ENCODE measurements at places on chromosomes 6 and 20.

GRCh38 chr20:667351-668034, 8.1 kb downstream of the SCRT2 start:
- DNase-seq = no peak

DNA sequence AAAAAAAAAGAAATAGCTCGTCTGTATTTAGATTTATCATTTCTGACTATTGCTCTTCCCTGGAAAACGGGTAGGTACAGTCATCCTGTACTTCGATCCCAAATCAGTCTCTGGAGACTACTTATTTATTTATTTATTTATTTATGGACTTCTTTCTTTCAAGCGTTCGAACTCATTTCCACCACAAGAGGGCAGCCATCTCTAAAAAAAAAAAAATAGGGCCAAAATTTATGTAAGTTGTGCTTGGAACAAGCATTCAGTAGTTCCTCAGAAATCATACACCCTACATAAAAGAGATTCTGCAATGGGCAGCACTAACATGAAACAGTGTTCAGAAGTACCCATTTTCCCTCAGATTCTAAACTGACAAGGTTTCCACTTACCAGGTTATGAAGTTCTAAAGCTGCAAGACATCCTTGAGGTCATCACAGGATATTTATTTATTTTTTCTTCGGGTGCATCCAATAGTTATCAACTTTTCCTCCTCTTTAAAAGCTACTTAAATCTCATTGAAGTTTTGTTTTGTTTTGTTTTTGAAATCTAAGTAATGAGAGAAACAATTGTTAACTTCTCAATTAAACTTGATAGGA, 1.9 kb upstream of the BMP2 start:
- no peak for DNase-seq

- DNase-seq = no peak
These were observed 272.9 kb downstream of the PRL start for GRCh38 chr6:22023937-22024336.

GRCh38 chr6:150426198-150426597, 57.4 kb downstream of the IYD start:
- DNase-seq = no peak

DNA sequence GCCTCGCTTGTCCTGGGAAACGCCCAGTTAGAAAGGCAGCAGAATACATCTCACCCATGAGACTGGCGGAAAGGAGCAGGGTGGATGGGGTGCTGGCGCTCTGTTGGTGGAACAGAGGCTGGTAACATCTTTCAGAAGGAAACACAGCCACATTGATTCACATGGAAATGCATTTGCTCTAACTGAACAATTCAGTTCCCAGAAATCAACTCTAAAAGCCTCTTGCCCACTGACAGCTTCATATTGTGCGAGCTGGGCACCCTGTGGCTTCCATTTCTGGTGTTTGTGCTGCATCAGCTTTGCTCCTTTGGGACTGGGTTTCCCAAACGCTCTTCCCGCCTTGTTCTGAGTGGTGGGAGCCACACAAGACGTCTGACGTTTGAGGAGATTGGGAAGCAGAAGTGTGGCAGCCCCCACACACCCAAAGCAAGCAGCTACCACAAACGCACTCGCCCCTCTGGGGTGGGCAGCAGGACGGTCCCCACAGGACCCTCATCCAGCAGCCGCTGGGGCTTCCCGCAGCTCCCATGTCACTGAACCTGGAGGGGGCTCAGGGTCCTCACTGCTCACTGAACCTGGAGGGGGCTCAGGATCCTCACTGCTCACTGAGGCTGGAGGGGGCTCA, 229.5 kb downstream of the ERMARD start:
- no peak for DNase-seq

GRCh38 chr6:132418235-132418965, 17.1 kb upstream of the MOXD1 start:
- DNase-seq = no peak

- peak; percentile 76 for DNase-seq
These were observed 112.9 kb downstream of the TRERF1 start for GRCh38 chr6:42338744-42339222.

DNA sequence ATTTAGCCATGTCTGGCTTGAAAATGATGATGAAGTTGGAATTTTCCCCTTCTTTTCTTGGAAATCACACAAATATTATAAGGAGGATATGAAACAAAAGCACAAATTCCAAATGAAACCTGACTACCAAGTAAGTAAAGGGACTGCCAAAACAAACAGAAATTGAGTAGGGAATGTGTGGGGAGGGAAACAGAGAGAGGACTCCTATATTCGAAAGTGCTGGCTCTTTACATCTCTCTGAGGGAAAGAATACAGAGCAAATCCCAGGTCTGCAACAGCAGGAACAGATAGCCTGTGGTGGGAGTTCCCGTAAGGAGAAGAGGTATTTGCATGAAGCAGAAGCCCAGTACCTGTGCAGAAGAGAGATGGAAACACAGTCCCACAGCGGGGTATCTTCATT, 583.7 kb downstream of the EPM2A start:
- no peak for DNase-seq

DNA sequence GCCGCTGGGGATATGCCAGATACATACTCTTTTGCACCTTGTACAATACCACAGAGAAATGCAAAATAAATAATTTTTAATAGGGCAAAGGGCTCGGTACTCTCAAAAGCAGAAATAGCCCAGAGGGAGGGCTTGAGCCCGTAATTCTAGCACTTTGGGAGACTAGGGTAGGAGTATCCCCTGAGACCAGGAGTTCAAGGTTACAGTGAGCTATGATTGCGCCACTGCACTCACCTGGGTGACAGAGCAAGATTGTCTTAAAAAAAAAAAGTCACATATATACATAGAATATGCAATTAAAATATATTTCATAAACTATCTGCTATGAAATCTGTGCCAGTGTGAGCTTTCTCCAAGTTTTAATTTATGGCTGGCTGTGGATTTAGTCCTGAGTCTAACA, 818 bp upstream of the TRMT11 start:
- DNase-seq = no peak

- DNase-seq = no peak
These were observed 6.4 kb downstream of the SLC2A12 start for GRCh38 chr6:134046054-134046453.

DNA sequence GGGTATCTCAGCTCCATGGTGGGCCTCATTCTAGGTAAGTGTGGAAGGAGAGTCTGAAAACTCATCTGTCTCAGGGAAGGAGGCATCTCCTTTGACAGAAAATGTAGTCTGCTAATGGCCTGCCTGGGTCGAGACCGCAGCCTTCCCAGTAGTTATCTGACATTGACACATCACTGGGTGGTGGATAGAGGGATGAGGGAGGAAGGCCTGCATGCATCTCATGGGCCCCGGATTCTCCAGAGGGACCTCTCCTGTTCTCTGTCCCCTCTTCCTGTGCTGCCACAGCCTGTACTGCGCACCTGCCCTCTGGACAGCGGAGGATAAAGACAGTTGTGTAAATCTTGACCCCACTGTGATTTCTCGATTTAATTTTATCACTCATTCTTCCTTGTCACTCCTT, 4.7 kb downstream of the PCMTD2 start:
- no peak for DNase-seq

DNA sequence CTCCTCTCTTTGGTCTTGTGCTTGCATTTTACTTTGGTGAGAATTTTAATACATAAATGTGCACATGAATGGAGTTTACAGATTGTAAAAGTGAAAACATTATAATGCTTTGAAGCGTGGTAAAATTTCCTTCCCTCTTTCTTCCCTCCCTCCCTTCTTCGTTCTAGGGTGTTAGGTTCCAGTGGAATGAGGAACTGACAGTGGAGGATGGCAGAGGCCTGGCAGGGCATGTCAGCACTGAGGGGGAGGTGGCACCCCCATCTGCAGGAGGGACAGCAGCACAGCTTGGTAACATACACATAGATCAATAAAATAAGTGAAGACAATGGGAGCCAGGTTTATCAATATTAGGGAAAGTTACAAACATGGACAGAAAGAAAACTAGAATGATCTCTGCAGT, 47.5 kb downstream of the RNASET2 start:
- DNase-seq = no peak

- no peak for DNase-seq
These were observed 48.5 kb downstream of the FYN start for GRCh38 chr6:111824608-111825337.

- no peak for DNase-seq
These were observed 11.6 kb upstream of the ASCC3 start for GRCh38 chr6:100892693-100893092.

- no peak for DNase-seq
These were observed 7.5 kb downstream of the SYCP2 start for GRCh38 chr20:59925899-59926298.

- no peak for DNase-seq
These were observed 18.7 kb downstream of the ADRM1 start for GRCh38 chr20:62321521-62321948.

DNA sequence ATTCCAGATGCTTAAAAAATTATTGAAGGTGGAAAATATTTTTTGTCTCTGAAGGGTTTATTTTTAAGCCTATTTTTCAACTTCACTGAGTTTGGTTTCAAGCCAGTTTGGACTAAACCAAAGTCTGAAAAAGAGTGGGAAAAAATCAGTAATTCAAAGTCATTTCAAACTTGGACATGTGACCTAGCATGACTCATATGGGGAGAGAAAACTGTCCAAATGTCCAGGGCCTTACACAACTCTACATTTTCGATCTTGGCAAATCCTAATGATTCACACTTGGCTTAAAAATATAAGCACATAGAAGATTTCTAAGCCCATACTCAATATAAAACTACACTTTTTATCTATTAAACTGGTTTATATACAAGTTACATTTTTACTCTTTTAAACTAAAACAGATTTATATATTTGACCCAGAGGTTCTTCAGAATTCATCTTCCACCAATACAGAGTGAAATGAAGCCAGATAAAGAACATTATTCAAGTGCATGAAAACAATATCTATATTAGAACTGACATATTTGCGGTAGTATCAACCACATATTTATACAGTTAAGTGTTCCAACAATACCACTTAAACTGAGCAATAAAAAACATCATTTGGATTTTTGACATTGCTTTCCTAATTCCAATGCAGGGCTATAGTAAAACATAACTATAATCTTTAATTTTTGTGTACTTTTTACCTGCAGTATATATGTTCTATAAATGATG, 110.3 kb upstream of the TCF21 start:
- no peak for DNase-seq

GRCh38 chr6:169619650-169620049, 82.2 kb downstream of the WDR27 start:
- DNase-seq = no peak

DNA sequence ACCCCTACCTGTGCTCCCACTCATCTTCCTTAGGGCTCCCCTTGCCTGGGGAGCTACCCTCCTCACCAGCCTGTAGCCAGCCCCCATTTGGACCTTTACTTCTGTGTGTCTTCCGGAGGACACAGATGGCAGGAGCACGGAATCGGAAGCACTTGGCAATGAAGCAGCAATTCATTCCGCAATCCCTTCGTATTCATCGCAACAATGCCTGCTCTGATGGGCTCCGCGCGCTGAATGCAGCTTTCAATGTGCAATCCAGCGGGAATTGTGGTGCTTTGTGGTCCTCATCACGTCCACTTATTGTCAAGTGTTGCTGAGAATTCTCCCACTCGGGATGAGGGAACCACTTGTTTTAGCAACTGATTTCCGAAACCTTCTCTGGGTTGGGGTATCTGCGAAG, 336.0 kb downstream of the DHX35 start:
- no peak for DNase-seq

DNA sequence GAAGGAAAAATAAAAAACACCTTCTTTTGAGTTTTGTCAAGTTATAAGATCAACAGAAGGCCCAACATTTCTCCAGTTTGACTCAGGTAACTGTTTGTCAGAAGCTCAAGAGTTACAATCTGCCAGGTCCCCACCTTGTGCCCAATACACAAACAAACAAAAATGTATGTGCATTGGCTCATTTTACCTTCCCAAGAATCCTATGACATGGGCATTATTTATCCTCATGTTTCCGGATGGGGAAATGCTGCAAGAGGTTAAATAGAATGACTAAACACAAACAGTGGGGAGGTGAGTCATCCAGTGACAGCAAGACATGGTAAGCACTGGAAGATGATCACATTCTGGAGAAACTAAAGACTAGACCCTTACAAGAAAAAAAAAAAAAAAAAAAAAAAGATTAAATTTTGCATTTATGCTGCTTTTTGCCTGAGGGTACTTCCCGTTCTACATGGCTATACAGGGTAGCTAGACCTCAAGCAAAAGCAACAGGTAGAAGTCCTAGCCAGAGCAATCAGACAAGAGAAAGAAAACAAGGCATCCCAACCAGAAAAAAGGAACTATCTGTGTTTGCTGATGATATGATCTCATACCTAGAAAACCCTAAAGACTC, 23.6 kb upstream of the ANKRD60 start:
- DNase-seq = no peak

DNA sequence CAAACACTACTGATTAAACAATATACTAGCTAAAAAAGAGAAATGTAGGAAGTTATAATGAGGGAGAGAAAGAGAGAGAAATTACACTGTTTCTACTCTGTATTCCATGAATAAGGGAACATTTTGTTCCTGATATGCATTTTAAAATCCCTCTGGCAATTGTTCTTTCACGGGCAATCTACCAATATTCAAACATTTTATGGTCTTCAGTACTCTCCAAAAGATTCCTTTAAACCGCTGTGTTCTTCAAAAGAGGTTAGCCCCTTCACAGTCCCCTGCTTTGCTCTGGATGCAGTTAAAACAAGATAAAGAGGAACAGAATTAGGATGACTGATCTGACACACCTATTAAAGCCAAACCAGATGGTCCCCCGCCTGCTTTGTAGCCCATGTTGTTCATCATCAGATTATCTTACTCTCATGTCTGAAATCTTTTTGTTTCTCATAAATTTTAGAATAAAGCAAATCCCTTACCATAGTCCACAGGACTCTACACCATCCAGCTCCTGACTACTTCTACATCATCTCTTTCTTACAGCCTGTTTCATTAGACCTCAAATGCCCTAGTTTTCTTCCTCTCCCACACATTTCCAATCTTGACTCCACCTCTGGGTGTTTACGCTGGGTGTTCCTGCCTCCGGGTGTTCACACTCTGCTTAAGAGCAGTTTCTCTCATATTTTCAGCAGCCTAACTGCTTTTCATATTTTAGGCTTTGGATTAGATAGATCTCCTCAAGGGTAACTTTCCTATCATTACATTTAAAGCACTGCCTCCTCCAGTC, 399.7 kb downstream of the COL12A1 start:
- no peak for DNase-seq

GRCh38 chr6:153312634-153313033, 181.6 kb upstream of the RGS17 start:
- DNase-seq = peak; percentile 16
